ENCODE measurements at places on chromosomes 5 and 9.
A peak's percentile ranks its signal among the peaks of the same experiment; 100 is the strongest.

DNA sequence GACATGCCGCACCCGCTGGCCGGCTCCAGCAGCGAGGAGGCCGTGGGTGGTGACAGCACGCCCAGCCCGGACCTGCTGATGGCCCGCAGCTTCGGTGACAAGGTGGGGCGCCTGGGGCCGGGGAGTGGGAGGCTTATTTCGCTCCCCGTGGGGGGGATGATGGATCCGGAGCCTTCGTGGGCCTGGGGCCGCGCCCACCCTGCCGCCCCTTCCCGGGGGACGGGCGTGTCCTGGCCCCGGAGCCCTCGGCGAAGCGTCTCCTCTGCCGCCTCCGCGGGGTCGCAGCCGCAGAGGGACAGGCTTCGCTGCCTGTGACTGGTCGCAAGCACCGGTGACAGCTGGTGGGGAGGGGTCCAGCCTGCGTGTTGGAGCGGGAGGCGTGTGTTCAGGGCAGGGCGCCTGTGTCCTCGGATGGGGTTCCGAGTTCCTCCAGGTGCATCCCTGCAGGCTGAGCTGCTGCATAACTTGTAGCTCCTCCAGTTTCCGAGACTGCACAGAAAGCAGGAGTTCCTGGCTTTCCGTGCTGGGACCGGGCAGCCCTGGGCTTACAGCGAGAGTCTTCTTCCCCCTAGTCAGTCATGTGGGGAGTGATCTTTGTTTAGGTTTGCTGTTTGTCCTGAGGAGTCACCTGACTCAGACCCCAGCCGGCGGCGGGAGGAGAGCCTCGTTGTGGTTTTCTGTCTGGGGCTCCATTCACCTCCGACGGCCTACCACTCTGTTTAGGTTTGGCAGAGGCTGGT, 666 bp downstream of the SNX30 start:
- peaks cover 59% of the 10 kb centered on the region for H3K4me1 ChIP-seq
- no peaks in the 10 kb centered on the region for H3K36me3 ChIP-seq
- DNase-seq, result peak; percentile 23
- peak overlapping the region; percentile 73 for H3K4me3 ChIP-seq

GRCh38 chr5:64161420-64161819, 4.2 kb upstream of the RNF180 start:
- no peaks in the 10 kb centered on the region for H3K36me3 ChIP-seq
- H3K27me3 ChIP-seq, result peaks cover 20% of the 10 kb centered on the region
- H3K4me1 ChIP-seq, result no peaks in the 10 kb centered on the region
- H3K4me3 ChIP-seq, result no peak overlapping the region

- DNase-seq, result no peak
- no peaks in the 10 kb centered on the region for H3K36me3 ChIP-seq
- peaks cover 21% of the 10 kb centered on the region for H3K27me3 ChIP-seq
Measured at GRCh38 chr5:88829054-88829453, 53.9 kb downstream of the MEF2C start.

- H3K27ac ChIP-seq, result no peak overlapping the region
- no peak for DNase-seq
- peaks cover 12% of the 10 kb centered on the region for H3K27me3 ChIP-seq
- no peaks in the 10 kb centered on the region for H3K36me3 ChIP-seq
- no peaks in the 10 kb centered on the region for H3K4me1 ChIP-seq
- no peak overlapping the region for H3K4me3 ChIP-seq
Measured at GRCh38 chr5:74294231-74294705, 346.3 kb downstream of the ENC1 start.

DNA sequence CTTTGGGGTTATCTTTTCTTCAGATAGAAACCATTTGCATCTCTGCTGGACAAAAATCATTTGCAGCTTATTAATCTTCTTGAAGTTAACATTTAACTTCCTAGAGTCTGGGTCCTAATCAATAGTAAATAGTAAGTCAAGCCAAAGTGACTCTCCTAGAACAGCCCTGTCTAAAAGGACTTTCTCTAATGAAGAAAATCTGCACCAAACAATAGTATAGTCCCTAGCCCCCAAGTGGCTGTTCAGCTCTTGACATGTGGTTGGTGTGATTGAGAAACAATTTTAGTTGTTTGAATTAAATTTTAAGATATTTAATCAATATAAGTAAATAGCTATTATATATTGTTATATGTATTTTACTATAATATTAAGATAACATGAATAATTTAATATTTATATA, 64.6 kb upstream of the SHB start:
- H3K27ac ChIP-seq, result no peak overlapping the region
- H3K36me3 ChIP-seq, result no peaks in the 10 kb centered on the region
- H3K4me3 ChIP-seq, result no peak overlapping the region
- DNase-seq, result no peak

DNA sequence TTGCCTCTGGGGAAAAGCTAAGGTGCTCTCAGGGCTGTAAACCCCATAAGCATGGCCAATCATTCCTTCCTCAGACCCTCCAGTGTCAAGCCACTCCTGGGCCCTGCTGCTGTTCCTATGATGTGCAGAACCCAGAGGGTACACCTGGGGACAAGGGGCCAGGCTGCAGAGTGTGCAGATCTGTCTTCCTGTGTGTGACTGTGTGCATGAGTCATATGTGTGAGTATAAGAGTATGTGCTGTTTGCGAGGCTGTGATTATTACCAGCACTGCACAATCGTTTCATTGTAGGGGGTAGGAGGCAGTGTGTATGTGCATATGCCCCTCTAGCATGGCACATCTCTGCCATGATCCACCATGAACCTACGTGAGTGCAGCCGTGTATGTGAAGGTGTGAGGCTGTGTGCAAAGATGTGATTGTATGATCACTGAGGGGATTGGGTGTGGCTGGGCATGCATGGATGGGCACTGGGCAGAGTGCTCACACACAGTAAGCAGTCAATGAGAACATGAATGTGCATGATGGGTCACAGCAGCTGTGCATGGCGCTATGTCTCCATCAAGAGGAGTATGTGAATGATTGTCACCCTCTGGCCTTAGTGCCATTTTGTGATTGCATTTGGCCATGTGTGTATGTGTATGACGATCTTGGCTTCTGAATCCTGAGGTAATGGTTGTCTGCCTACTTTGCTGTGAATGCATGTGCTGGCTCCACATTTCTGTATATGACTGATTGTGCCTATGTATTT, 2.4 kb upstream of the OR1K1 start:
- H3K27me3 ChIP-seq, result peaks cover 1% of the 10 kb centered on the region
- H3K4me3 ChIP-seq, result no peak overlapping the region
- no peaks in the 10 kb centered on the region for H3K4me1 ChIP-seq
- DNase-seq, result no peak

DNA sequence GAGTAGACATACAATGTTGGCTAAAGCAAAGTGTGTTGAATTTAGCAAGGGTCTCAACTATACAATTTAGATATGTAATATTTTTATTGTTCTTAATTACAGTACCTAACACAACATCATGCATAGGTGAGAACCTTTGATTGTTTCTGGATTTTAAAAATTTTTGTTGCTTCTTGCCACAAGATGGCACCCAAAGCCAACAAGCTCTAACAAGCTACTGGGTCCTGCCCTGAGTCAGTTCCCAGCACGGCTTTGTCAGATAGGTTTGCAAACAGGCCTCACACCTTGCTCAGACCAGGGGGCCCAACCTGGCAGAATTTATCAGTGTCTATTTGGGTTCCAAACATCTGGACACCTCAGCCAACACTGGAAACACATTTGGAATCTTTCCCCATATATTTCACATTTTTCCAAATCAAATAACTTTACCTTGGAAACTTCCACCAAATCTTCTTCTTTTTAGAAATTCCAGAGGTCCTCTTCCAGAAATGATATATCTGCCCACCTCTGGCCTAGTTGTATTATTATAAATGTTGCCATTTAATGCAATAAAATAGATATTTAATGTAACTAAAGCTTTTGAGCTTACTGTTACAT, 49.5 kb upstream of the EGFLAM start:
- peaks cover 2% of the 10 kb centered on the region for H3K27me3 ChIP-seq
- H3K4me1 ChIP-seq, result no peaks in the 10 kb centered on the region
- no peak for DNase-seq
- no peak overlapping the region for H3K4me3 ChIP-seq
- H3K27ac ChIP-seq, result no peak overlapping the region
- H3K36me3 ChIP-seq, result no peaks in the 10 kb centered on the region

- no peak for DNase-seq
- peaks cover 29% of the 10 kb centered on the region for H3K4me1 ChIP-seq
- H3K27me3 ChIP-seq, result no peaks in the 10 kb centered on the region
- H3K36me3 ChIP-seq, result peaks cover 57% of the 10 kb centered on the region
- peak overlapping the region; percentile 62 for H3K27ac ChIP-seq
- no peak overlapping the region for H3K4me3 ChIP-seq
Measured at GRCh38 chr9:104143550-104143910, 49.4 kb downstream of the SMC2 start.

DNA sequence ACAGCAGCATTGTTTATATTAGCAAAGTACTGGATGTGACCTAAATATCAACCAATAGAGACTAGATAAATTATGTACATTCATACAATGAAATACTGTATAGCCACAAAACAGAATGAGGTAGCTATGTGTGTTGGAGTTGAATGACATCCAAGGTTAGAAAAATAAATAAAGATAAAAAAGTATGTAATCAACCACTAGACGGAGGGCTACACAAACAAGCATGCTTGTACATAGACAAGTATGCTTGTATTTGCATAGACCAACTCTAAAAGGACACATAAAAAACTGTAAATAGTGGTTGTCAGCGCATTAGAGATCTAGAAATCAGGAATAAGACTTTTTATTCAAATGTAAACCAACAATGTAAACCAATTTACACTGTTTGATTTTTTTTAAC, 3.0 kb downstream of the FEM1C start:
- no peaks in the 10 kb centered on the region for H3K27me3 ChIP-seq
- peaks cover 70% of the 10 kb centered on the region for H3K36me3 ChIP-seq
- peak overlapping the region; percentile 97 for H3K4me3 ChIP-seq
- no peak overlapping the region for H3K27ac ChIP-seq

GRCh38 chr5:36666986-36667385, 60.6 kb downstream of the SLC1A3 start:
- H3K4me1 ChIP-seq, result no peaks in the 10 kb centered on the region
- DNase-seq, result no peak

DNA sequence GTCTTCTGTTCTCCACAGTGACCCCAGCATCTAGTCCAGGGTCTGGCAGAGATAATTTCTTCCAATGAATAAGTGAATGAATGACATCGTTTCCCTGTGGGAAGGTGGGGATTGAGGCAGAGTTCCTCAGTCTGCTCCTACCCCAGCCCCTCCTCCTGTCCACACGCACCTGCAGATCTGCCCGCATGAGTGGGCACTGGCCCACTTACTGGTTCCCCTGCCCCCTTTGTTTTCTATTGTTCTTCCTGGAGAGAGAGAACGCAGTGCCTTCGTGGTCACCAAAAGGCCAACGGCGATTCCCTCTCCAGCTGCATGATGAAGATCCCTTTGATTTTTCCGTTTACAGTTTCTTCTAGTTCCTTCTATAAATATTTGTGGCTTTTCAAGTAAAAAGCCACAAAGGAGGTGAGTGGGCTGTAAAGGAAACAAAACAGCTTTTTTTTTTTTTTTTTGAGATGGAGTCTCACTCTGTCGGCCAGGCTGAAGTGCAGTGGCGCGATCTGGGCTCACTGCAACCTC, 5.8 kb upstream of the FPGS start:
- peaks cover 23% of the 10 kb centered on the region for H3K4me1 ChIP-seq
- peak overlapping the region; percentile 81 for H3K27ac ChIP-seq
- H3K4me3 ChIP-seq, result peak overlapping the region; percentile 62
- DNase-seq, result no peak
- H3K36me3 ChIP-seq, result peaks cover 31% of the 10 kb centered on the region

- no peaks in the 10 kb centered on the region for H3K27me3 ChIP-seq
- no peak overlapping the region for H3K27ac ChIP-seq
- no peak for DNase-seq
- no peaks in the 10 kb centered on the region for H3K4me1 ChIP-seq
Measured at GRCh38 chr5:67679184-67679841, 482.7 kb upstream of the CD180 start.

- no peak overlapping the region for H3K27ac ChIP-seq
- no peak for DNase-seq
Measured at GRCh38 chr5:134851307-134851923, 5.6 kb downstream of the C5orf24 start.

GRCh38 chr5:178323541-178323865, 90.9 kb upstream of the PHYKPL start:
- H3K27ac ChIP-seq, result no peak overlapping the region
- no peaks in the 10 kb centered on the region for H3K27me3 ChIP-seq
- H3K4me3 ChIP-seq, result no peak overlapping the region
- no peak for DNase-seq

DNA sequence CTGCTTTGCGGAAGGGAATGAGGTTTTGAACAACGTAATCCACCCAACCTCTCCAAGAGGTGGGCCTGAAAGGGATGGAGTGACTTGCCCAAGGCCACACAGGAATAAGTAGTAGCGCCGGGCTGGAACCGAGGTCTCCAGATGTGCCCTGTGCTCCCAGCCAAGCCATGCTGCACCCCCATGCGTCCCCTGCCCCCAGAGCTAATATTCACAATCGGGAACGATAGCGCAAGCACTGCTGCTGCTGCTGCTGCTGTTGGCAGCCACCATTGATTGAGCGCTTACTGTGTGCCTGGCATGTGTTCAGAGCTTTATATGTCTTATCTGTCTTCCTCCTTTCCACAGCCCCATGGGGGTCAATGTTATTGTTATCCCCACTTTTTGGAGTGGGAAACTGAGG, 43.9 kb downstream of the AMBP start:
- no peaks in the 10 kb centered on the region for H3K36me3 ChIP-seq
- no peak for DNase-seq
- no peaks in the 10 kb centered on the region for H3K4me1 ChIP-seq

DNA sequence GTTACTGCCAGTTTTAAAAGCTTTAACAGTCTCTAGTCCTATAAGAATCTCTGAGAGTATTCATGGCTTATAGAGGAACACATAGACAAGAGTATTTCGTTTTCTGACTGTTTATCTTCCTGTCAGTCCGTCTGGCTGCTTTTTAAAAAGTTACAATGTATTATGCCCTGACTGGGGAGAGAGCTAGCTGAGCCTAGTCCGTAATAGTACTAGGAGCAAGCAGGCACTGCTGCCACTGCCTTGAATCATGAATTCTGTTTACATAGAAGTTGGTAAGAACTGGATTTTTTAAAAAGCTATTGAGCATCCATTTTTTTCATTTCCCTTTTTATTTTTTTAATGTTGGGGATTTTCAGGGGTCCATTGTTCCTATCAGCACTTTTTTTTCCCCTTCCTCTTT, 26.6 kb downstream of the XPA start:
- peaks cover 28% of the 10 kb centered on the region for H3K4me1 ChIP-seq
- no peak for DNase-seq

DNA sequence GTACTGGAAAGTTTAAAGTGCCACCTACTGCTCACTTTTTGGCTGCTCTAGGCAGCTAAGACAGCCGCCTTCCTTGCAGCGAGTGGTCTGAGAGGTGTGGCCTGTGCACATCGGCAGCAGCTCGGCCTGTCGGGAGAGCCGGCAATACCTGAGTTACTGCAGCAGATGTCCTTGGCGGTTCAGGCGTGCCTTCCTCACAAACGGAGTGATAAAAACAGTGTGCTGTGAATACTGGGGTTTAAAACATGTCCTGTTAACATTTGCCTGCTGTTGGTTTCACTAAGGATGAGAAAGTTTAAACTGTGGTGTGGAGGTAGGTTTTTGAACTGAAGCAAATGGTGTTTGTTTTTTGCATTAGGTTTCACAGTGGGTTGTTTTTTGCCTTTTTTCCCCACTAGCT, 12.9 kb downstream of the TRAF2 start:
- DNase-seq, result no peak
- H3K4me1 ChIP-seq, result peaks cover 42% of the 10 kb centered on the region
- H3K27ac ChIP-seq, result peak overlapping the region; percentile 14

- no peak for DNase-seq
- no peak overlapping the region for H3K4me3 ChIP-seq
- no peaks in the 10 kb centered on the region for H3K4me1 ChIP-seq
- no peaks in the 10 kb centered on the region for H3K36me3 ChIP-seq
- no peak overlapping the region for H3K27ac ChIP-seq
Measured at GRCh38 chr5:71925608-71926091, 181.6 kb upstream of the MAP1B start.
